Stimulated activated CD8-positive, alpha-beta memory T cell treated with anti-CD3 and anti-CD28 coated beads, Interleukin-15, amount 100 ng/mL, for 4 hours (primary cell): ENCODE measurements at places on chromosomes 2 and 18.

DNA sequence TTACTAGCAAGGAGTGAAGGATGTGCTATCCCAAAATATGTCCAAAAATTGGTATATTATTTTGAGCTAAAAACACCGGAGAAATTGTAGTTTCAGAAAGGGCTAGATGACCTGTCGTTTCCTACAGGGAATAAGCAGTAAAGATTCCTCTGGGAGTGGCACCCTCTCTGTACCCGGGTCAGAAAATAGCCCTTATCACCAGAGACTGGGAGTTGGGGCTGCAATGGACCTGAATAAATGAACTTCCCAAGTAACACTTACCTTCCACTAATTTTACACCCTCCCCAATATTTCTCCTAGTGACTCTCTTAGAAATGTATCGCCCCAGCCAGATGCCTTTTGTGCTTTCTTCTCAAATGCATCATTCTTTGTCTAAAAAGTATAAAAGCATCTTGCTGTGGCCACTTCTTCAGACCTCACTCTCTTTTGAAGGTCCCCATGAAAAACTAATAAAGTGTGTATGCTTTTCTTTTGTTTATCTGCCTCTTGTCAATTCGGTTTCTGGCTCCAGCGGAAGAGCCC lies 734 bp upstream of the RMC1 start:
- no peak for DNase-seq

DNA sequence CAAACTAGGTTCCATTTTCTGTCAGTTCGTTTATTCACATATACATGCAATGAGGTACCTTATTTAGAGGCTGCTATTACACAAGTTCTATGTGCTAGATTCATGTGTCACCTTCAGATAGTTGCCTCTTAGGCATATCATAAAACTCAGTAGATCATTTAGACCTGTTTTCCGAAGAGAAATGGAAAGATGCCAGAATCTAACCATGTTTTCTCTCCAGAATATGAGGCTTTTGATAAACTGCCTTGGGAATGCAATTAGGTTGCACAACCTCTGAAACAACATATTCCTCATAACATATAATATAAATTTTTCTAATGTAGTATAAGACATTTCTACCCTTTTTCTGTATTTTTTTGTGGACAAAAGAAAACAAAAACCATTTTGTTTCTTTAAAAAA lies 108.1 kb downstream of the PRPF40A start:
- DNase-seq, result no peak

DNA sequence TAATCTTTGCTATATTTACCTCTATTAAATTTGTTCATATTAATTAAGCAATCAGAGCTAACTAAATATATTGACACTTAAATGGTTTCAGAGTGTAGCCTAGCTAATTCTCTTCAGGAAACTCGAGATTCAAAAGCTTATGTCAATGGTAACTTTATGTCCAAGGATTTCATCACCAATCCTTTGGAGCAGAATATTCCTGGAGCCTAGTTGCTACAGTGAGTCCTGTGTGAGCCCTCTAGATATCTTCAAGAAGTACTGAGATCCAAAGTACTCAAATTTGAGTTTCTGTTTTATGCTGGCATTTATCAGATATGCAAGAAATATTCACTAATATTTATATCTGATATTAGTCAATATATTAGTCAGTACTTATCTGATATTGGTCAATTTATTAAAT lies 31.3 kb downstream of the DTNA start:
- no peak for DNase-seq

GRCh38 chr2:97739893-97740245 lies 26.5 kb downstream of the ZAP70 start:
- DNase-seq, result no peak

GRCh38 chr18:46917803-46918600 lies 600 bp downstream of the KATNAL2 start:
- no peak for DNase-seq

GRCh38 chr2:101367508-101367907 lies 19.8 kb downstream of the CREG2 start:
- no peak for DNase-seq

GRCh38 chr2:177010146-177010545 lies 202.4 kb upstream of the HNRNPA3 start:
- DNase-seq, result no peak

GRCh38 chr2:23691565-23691964 lies 235.4 kb downstream of the ATAD2B start:
- DNase-seq, result no peak

DNA sequence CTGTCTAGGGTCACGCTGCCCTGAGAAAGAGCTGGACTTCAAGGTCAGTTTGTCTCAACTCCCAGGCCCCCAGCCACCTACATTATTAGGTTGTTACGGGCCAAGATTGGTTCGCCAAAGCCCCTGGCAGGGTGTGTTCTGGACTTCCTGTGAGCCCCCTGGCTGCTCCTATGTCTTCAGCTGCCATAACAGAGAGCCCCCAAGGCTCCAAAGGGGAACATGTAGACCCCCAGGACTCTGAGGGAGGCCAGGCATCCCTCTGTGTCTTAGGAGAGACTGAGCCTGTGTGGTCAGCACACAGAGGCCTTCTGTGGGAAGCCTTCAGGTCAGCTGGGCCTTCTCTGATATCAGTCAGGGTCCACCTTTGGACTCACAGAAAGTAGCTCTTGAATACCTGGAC lies 58.3 kb downstream of the INHBB start:
- DNase-seq, result no peak

DNA sequence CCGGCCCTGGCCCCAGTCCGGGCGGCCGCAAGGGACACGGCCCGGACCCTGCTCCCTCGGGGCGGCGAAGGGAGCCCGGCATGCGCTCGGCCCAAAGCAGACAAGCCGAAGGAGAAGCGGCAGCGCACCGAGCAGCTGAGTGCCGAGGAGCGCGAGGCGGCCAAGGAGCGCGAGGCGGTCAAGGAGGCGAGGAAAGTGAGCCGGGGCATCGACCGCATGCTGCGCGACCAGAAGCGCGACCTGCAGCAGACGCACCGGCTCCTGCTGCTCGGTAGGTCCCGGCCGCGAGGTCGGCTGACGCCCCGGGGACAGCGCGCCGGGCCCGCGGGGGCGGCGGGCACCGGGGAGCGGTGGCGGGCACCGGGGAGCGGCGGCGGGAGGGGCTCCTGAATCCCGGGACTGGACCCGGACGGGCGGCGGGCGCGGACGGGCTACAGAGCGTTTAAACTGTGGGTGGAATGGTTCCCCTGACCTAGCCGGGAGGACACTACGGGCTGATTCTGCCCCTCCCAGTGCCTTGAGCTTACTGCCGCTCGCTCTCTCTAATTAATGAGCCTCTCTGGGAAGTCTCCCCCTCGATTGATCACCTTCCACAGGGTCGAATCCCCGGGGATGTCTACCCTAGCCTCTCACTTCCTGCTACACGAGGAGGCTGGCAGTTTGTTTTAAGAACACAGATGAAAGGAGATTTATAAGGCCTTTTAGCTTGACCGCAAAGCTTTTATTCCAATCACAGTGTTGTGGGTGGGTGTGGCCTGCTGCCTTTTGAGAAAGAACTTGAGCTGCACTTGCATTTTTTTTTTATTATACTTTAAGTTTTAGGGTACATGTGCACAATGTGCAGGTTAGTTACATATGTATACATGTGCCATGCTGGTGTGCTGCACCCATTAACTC lies 853 bp downstream of the GNAL start:
- no peak for DNase-seq

DNA sequence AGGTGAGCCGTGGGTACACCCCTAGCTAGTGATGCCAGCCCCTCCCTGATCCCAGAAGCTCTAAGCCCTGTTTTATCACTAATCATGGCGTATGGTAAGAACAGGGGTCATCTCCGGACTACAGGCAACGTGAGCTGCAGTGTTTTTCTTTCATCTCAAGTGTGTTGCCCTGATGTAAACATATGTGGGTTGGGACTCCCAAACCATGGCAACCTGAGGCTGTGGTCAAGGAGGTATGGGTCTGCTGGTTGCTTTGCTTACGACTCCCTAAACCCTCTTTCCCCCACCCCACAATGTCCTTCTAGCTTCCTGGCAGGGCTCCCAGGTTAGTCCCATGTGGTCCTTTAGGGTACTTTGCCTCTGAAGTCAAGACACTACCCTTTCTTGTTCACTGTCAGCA lies 53.6 kb upstream of the AFF3 start:
- no peak for DNase-seq

GRCh38 chr2:183927406-183928325 lies 670.7 kb upstream of the ZNF804A start:
- no peak for DNase-seq

GRCh38 chr2:68770271-68771111 lies 35.9 kb downstream of the ARHGAP25 start:
- no peak for DNase-seq

DNA sequence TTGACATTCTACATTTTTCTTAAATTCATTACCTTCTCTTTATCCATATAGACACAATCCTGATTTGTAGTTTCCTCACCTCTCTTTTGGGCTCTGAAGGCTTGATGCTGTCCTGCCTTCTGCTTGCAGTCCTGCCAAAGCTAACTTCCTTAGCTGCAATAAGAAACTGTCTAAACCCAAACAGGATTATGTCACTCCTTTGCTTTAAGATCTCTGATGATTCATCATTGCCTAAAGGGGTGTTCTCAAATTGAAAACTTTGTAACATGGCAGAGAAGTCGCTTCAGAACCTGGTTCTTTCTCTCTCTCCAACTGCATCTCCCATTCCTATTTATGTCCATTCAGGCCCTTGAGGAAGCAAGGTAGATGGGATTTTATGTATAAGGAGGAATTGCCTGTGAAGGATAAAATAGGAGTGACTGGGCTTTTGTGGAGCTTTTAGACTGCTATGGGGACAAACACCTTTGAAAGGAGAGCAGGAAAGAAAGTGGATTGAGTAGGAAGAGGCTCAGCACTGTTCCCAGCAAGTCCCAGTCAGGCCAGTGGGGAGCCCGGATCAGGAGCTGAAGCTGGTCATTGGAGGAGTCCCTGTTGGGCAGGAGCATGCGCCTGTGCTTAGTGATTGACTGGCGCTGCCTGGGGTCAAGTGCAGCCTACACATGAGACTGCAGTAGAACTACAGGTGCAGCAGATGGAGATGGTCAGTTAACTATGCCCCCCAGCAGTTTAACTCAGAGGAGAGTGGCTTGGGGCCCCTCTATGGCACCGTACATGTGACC lies 390.6 kb downstream of the CTNNA2 start:
- DNase-seq, result no peak

- DNase-seq, result no peak
Measured at GRCh38 chr18:45222180-45222579, 393.1 kb upstream of the SLC14A2 start.

GRCh38 chr2:86809481-86810121 lies 18.9 kb upstream of the CD8A start:
- no peak for DNase-seq

DNA sequence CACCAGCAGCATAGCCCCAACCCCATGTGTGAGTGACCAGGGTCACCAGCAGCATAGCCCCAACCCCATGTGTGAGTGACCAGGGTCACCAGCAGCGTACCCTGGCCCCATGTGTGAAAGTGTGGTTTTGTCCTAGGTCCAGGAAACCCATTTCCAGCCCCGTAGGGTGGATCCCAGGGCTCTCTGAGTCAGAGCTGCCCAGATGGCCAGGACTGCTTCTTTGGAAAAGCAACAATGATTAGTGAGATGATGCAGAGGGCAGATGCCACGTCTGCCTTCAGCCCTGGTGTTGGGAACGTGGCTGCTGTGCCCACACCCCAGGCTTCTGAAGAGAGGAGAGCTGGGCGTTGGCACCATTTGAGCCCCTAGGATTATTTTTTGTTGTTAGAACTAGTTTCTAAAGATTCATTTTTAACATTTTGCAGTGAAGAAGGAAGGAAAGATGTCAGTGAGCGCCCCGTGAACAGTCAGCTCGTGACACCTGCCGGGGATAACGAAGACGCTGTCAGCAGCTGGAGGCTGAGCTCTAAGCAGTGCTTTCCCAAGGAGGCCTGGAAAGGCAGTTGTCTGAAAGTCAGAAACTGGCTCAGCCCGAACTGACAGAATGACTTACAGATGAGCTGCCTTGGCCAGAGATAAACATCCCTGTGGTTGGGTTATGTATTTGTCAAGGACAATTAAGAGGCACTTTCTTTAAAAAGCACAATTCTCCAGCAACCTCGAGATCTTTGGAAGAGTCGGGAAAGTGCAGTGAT lies 32.1 kb upstream of the KCNG2 start:
- DNase-seq, result no peak

DNA sequence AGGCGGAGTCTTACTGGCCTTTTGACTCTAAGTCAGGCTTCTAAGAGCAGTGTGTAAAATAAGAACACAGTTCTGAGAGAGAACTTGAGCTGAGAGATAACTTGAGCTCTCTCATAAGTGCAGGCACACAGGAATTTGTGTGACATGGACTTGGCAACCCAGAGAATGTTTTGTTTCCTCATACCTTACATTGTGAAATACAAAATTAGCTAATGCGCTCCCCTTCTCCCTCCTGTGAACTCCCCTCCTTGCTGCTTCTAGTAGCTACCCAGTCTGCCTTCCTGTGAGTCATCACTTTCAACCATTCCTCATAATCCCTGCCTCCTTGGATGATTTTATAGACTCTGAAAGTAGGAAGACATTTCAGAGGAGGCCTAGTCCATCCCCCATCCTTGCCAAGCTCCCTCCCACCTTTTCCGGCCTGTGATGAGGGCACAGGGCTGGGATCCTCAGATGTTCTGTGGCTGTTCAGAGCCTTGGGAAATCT lies 22.6 kb downstream of the FER1L5 start:
- no peak for DNase-seq

- DNase-seq, result no peak
Measured at GRCh38 chr2:207805566-207806226, 36.0 kb upstream of the FZD5 start.

DNA sequence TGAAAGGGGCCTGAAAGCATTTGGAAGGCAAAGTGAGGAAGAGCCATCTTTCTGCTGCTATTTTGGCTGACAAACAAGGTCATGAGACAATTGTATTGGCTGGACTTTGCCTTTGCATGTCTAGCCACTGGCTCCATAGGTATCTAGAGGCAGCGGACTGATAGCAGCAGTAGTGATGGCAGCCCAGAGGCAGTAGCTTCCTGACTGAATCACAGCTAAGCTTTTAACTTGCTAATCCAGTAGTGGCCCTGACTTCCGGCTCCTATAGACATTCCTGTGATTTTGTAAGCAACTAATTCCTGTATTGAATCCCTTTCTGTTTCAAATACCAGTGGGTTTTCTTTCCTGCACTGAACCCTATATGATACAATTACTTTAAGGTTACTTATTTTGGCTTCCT lies 69.8 kb upstream of the PDE1A start:
- no peak for DNase-seq

- no peak for DNase-seq
Measured at GRCh38 chr2:223822818-223823217, 14.6 kb downstream of the AP1S3 start.

GRCh38 chr2:240555541-240556250 lies 2.1 kb downstream of the ANKMY1 start:
- no peak for DNase-seq

DNA sequence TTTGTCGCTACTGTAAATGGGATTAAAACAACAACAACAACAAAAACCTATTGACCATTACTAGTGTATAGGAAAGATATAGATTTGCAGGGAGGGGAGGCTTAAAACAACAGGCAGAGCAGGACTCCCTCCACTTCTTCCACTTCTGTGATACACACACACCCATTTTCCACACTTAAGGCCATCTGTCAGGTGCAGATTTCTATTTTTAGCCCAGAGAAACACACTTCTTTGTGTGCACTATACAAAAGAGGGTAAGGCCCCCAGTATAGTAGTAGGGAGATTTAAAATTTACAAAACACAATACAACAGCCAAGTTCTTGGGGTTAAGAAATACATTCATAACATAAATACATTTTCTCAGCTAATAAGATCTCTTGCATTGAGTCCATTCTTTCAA lies 22.4 kb downstream of the PTPN2 start:
- DNase-seq, result no peak

GRCh38 chr2:129400826-129401225 lies 578.6 kb upstream of the RAB6C start:
- DNase-seq, result no peak
